ENCODE measurements at places on chromosomes 6 and 20. TPM values are rescaled to one million over a fixed set of nuclear protein-coding genes. Genes with fewer than 3 reads are reported as not detected.

Gene BACH2
- total RNA-seq = 1.5 TPM

Gene TGIF2
- total RNA-seq = 5.8 TPM

Gene CCR6
- not detected for total RNA-seq

Gene STX16
- 28.0 TPM for total RNA-seq

Gene FNDC11
- total RNA-seq = 0.14 TPM
